GM20000 (cell line): ENCODE measurements at places on chromosomes 7 and 10.
A peak's percentile ranks its signal among the peaks of the same experiment; 100 is the strongest.

GRCh38 chr7:1099154-1099542 is 11.2 kb downstream of the GPER1 start:
- no peak for DNase-seq

GRCh38 chr7:157412021-157412443 is 75.2 kb downstream of the DNAJB6 start:
- DNase-seq = no peak

GRCh38 chr10:96473866-96474265 is 39.9 kb downstream of the TLL2 start:
- no peak for DNase-seq

DNA sequence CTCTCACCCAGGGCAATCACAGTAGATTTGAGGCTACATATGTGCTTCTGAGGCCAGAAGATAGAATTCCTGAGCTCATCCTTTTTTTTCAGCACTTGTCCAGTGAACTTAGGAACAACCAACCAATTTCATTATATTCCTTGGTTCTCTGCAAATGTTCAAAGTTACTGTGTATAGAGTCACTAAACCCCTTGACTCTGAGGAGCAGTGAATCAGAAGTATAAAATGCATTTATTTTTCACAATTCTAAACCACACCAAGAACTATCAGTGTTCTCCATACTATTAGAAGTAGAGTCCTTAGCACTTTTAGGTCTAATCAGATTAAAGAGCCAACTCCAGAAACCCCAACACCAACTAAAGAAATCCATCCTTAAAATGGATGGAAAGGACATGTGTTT is 19.6 kb upstream of the PAPSS2 start:
- DNase-seq = no peak

- DNase-seq = no peak
Observed at GRCh38 chr10:91164520-91165065, 55.9 kb upstream of the PCGF5 start.

- no peak for DNase-seq
Observed at GRCh38 chr10:115998301-115998700, 274.7 kb downstream of the GFRA1 start.

- DNase-seq = no peak
Observed at GRCh38 chr7:19589446-19589845, 119.4 kb downstream of the POLR1F start.

DNA sequence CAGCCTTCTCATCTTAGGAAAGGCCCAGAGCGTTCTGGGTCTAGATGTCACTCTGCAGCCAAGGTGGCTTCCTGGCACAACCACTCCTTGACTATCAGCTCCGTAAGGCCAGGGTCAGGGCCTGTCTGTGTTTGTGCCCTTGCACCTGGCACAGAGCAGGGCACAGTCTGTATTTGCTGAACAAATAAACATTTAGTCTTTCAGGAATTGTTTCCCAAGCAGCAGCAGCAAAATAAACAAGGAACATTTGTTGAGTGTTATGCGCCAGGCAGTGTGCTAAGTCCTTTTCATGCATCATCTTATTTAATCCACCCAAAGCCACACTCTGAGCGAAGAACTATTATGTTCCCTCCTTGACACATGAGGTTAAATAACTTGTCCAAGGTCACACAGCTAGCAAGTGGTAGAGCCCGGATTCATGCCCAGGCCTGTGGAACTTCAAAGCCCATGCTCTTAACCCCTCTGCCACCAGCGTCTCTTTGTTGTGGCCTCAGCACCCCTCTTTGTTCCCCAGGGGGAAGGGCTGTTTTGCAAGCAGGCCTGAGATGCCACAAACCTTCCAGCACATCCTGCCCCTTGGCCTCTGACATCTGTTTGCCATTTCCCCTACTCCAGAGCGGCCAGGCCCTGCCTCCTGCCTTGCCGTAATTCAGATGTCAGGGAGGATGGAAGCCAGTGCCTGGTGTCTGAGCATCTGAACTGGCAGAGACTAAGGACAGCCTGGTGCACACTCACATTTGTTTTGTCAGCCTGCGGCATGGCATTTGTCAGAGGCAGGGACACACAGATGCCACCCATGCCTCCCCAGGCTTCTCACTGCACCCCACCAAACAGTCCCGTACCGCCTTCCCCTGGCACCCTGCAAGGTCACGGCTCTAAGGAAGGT is 325.8 kb upstream of the ZMIZ1 start:
- no peak for DNase-seq

GRCh38 chr10:7857262-7857661 is 39.0 kb downstream of the TAF3 start:
- no peak for DNase-seq

GRCh38 chr10:49736564-49737113 is 25.5 kb downstream of the OGDHL start:
- DNase-seq = no peak

- DNase-seq = no peak
Observed at GRCh38 chr10:121036431-121036830, 185.3 kb downstream of the WDR11 start.

GRCh38 chr7:128035712-128036111 is 4.5 kb upstream of the LRRC4 start:
- no peak for DNase-seq

DNA sequence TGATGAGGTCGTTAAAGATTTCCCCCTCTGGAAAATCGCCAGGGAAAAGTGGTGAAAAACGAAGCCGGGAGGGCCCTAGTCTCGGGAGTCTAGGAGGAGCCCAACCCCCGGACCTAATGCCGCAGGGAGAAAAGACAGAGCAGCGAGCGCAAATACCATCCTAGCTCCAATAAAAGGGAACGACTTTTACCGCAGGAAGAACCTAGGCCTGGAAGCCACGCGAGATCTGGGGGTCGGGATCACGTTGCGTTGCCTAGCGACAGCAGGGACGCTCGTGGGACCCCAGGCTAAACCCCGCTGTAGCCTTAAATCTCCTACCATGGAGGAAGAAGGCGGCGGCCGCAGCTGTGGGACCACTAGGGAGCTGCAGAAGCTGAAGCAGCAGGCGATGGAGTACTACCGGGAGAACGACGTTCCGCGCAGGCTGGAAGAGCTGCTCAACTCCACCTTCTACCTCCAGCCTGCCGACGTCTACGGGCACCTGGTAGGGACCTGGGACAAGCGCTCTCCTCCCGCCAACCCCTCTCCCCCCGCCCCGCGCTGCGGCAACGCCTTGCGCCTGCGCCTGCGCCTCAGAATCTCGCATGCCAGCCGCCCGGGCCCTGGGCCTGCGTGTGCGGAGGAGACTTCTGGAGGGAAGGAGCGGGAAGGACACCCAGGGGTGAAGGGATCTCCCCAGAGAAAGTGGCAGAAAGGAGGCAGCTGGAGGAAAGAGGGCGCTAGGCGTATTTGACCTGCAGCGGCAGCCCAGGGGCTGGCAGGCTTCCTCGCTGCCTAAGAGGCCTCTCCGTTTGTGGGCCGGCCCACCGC is at the start of gene ENO4:
TSS of gene ENO4 (plus strand) at position 252 of the 810 bp plus-strand sequence. CDS start at position 320, 68 bp downstream.
- DNase-seq = peak; percentile 55

DNA sequence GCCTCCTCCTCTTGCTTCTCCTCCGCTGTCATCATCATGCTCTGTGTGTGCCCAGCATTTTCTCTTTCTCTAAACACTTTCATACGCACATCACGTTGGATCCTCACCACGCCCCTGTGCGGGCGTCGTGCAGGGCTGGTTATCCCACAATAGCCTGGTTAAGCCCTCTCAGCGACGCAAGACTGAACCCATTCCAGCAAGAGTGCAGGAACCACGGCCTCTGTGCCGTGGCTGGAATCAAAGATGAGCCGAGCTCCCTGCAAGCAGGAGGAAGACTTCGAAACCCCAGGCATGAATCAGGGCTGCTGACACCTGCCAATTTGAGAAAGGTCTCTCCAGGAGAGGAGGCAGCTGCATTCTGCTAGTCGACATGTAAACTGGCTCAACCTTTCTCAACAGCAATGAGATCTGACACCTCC is 74.8 kb upstream of the FOXK1 start:
- no peak for DNase-seq

DNA sequence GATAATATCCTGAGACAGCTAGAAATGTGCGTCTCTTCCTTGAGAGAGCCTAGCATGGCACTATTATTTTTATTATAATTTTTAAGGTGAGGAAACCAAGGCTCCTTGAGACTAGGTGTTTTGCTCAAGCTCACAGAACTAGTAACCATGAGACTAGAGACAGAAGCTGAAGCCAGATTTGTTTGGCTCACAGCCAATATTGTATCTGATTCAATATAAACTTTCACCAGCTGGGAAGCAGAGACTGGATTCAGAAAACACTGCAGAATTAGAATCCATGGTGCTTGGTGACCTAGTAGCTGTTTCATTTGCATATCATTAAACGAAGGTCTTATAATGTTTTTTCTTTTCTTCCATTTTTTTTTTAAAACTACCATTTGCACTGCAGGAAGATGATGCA is 64.4 kb downstream of the DNAJB9 start:
- DNase-seq = no peak

- no peak for DNase-seq
Observed at GRCh38 chr7:122689346-122690109, 9.4 kb downstream of the RNF133 start.

GRCh38 chr7:30750683-30751650 is 968 bp upstream of the INMT start:
- no peak for DNase-seq

DNA sequence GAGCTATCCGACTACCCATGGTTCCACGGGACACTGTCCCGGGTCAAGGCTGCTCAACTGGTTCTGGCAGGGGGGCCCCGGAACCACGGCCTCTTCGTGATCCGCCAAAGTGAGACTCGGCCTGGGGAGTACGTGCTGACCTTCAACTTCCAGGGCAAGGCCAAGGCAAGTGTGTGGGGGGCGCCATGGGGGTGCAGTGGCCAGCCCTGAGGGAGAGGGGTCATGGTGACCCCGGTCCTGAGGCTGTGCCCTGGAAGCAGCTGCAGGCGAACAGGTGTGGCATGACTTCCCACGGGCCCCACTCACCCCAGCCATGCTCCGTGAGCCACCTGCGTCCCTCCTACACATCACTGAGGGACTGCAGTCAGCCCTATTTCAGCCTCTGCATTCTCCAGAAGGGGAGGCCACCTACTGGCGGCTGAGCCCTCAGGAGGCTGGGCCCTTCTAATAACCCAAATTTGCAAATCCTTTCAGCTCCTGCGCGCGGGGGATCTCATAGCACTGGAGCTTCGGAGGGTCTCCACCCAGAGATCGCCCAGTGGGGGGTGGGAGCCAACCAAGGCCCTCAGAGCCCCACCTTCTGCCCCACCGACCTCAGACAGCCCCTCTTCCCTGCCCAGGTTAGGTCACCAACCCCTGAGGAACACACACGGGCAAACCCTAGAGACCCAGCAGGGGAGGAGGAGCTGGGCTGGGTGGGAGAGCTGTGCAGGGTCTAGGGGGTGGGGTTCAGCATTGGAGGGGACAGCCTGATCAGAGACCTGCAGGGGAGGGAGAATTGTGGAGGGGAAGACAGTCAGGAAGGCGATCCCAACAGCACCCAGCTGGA is 30.8 kb downstream of the SH2B2 start:
- no peak for DNase-seq

DNA sequence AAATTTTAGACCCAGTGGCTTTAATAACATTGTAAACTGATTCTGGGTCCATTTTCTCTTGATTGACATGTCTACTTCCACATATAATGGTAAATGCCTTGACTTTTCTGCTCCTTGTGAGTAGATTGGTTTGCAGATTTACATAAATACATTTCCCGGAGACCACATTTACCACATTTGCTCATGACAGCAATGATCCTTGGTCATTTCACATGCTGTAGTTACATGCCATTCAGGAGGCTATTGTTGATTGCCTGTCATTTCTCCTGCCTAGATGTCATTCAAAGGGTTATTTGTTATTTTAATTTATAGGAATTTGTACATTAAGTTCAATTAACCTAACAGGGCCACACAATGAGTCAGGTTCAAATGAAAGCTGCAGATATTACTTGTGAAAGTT is 280.5 kb downstream of the CNTNAP2 start:
- no peak for DNase-seq

DNA sequence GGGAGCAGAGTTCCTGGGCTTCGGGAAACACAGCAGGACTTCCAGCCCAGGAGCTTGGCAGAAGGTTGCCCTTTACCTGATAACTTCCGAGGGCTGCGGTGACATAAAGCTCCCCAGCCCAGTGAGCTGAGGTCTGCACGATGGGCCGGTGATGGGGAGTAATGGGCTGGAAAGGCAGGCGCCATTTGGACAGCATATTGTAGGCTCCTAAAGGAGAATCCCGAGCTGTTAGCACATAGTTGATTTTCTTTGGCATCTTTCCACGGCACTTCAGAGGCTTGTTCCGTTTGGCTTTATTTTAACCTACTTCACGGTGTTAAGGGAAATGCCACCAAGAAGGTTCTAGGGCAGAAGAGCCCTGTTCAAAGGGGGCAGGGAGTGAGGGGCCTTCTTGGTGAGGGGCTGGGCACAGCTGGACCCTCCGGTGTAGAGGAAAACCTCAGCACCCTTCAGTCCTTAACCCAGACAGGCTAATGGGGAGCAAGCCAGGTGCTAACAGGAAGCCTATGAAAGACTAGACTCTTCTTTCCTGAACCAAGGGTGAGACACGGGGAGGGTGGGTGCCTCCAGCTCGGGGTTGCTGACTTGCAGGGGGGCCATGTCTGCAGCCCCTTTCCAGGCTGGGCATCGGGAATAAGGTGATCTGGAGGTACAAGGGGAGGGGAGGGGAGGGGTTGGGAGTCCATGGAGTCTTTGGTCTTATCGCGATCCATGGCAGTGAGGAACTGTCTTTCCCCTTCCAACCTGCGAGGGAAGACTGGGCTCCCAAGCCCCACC is 347.7 kb downstream of the GLRX3 start:
- no peak for DNase-seq

GRCh38 chr10:88062798-88063472 is 199.5 kb downstream of the PTEN start:
- DNase-seq = no peak

DNA sequence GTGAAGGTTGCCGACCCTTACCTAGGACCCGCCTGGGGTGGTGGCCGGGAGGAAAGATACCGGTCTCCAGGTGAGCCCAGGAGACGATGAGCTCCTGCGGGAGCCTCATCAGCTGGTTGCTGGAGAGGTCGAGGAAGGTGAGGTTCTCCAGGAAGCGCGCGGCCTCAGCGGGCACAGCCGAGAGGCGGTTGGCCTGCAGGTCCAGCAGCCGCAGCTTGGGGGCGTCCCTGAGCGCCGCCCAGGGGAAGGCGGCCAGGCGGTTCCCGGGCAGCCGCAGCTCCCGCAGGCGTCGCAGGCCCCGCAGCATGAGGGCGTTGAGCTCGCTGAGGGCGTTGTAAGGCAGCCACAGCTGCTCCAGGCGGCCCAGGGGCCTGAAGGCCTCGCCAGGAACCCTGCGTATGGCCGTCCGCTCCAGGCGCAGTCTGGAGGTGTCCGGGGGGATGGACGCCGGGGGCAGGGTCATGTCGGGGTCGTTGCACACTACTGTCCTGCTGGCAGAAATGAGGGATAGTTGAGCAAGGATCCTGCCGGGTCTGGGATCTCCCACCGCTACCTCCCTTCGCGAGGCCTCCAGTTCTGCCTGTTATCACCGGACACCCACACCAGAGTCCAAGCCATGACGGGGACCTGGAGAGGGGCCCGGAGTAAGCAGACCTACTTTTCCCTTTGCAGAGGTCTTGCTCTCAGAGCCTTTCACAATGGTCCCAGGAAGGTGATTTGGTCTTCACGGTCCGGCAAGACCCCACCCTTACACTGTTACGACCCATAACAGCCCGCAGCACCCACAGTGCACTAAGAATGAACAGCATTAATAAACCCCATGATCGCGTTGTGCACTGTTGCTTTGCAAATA is 3.9 kb downstream of the LRIT1 start:
- no peak for DNase-seq

DNA sequence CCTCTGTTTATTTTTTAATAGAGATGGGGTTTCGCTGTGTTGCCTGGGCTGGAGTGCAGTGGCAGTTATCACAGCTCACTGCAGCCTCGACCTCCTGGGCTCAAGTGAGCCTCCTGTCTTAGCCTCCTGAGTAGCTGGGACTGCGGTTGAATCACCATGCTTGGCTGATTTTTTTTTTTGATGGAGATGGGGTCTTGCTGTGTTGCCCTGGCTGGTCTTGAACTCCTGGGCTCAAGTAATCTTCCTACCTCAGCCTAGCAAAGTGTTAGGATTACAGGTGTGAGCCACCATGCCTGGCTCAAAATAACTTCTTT is 8.1 kb downstream of the DYNC2I1 start:
- no peak for DNase-seq
